Activated T-cell treated with anti-CD3 and anti-CD28 coated beads, Interleukin-2, amount 50 U/mL, for 1 hour (primary cell): ENCODE measurements at places on chromosomes 6 and 20.

DNA sequence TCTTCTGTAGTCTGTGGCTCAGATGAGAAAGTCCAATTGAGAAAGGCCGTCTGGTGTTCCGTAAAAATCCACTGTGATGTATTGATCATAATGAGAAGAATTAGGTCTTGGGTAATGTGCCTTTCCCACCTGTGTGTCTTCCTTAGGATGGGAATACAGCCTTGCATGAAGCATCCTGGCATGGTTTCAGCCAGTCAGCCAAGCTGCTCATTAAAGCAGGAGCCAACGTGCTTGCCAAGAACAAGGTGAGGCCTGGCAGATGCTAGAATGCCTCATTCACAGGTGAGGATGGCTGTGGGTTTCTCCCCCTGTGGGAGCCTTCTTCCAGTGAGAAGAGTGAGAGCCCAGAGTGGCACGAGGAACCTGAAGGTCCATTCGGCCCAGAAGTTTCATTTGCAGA lies 32.7 kb downstream of the LYRM2 start:
- no peak for DNase-seq

DNA sequence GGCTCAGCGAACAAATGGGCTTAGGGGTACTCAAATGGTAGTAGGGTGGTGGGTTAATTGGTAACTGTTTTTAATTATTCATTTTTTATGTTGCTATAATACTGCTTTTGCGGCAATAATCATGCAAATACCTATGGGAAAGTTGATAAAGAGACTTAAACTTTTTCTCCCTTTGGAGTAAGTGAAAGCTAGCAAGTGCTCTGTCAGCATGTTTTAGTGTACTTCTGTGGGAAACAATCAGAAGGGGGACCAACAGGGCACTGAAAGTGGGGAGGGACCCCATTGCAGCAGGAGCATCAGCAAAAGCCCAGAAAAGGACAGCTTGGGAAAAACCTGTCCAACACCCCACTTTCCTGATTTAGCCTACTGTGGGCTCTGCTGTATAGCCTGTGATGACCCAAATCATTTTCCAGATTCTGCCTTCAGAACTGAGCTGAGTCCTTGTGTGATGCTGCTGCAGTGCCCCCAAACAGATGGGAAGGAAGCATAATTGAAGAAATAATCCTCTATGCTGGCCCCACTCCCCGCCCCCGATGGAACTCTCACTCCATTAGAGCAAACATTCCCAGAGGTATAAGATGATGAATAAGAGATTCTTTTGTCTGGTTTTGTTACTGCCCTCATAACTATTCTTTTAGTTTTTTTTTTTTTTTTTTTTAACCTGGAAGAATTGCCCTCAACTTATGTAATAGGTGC lies 322.8 kb downstream of the CD83 start:
- DNase-seq = no peak

GRCh38 chr6:10771371-10771894 lies 23.8 kb downstream of the TMEM14B start:
- no peak for DNase-seq

DNA sequence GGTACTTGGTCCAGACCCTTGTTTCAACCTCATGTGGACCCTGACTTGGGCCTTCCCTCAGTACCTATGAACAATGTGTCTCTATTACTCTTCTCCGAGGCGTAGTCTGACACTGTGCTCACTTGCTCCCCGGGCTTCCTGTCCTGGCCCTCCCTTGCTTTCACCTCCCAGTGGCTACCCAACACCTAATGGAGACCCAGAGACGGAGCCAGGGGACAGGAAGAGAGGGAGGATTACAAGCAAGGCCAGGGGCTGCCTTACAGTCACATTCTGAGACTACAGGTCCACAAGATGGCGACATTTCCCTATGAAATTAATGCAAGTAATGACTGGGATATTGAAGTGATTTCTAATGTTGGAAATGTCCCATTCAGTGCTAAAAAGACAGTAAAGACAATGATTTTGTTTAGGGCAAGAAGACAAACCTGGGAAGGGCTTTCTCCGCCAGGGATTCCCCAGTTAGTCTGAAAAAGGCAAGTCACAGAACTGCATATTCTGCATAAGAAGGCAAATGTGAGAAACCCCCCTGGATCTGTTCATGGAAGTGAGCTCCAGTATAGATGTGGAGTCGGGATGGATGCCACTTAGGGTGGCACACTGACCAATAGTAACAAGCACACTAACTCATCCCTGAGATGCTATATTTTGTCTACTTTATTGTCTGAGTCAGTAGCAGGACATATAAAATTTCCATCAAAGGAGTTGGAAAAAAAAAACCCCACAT lies 44.0 kb upstream of the ZBTB24 start:
- DNase-seq = peak; percentile 30

- DNase-seq = no peak
These were observed at the start of gene RGL2 for GRCh38 chr6:33298773-33299236. Gene RGL2, minus strand, starts transcription at chr6:33298942. Its CDS starts 332 bp downstream, at chr6:33298610.
